Cardiac fibroblast (primary cell): ENCODE measurements at places on chromosomes 5 and 9.

GRCh38 chr9:93451849-93452709 lies 594 bp downstream of the FAM120A start:
- DNase-seq, result no peak

- DNase-seq, result peak; percentile 31
These were observed 20.8 kb downstream of the ENHO start for GRCh38 chr9:34501889-34502425.

DNA sequence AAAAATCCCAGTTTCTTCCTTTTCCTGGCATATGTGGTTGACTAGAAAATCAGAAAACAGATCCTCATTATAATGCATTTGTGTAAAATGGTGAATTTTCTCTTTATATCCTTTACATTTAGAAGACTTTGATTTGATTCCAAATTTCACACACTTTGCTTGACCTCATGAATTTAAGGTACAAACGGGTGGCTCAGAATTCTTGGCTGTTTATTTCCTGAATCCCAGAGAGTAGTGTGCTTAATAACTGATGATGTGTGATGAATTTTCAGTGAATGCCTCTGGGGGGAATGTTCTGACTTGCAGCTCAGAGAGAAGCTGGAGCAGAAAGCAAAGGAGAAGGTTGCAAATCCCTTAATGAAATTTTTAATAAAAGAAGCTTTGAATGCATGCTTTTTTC lies 126.8 kb downstream of the SPATA31D1 start:
- no peak for DNase-seq

DNA sequence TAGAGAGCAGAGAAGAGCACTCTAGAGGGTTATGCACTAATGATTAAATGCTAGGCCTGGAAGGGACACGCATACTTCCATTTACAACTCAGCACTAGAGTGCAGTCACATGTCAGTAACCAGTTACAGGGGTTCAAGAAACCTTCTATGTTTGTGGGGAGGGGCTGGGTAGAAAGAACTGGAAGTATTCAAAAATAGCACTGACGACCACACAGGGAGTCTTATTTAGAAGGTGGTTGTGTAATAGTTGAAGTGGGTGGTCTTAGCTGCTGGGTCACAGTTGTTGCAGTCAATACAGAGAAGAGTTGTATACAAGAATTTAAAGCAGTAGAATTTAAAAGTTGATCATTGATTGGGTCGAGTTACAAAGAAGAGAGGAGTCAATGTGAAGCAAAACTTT lies 15.4 kb downstream of the AOPEP start:
- DNase-seq, result no peak

DNA sequence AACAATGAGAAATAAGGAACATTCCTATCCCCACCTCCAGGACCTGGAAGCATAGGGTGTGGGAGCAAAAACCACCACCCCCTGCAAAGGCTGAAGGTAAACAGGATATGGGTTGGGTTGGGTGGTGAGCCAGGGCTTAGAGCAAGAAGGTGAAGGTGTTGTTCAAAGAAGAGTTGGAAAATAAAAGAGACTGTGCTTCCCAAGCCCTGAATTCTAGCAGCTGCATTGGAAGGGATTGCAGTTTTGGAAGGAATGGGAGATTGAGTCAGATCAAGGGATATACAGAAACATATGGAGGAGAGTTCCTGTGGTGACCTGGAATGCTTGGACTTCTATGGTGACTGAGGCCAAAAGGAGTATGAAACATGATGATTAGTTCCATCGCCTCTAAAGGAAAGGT lies 24.7 kb upstream of the MTAP start:
- peak; percentile 72 for DNase-seq

DNA sequence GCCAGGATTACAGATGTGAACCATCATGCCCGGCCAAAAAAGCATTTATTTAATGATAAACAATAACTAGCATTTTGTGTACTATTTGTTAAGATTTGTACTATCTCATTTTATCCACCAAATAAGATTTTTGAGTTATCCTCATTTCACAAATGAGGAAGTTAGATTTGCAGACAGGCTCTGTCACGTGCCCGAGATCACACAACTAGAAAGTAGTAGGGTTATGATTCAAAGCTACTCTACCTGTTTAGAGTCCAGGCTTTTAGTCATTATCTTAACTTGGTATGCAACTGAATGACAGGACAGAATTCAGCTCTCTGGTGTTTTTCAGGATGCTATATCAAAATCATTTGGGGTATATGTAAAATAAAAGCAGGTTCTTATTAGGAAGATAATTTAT lies 20.5 kb downstream of the RANBP17 start:
- DNase-seq, result no peak

- DNase-seq, result no peak
These were observed 30.2 kb downstream of the TJP2 start for GRCh38 chr9:69204326-69204725.

DNA sequence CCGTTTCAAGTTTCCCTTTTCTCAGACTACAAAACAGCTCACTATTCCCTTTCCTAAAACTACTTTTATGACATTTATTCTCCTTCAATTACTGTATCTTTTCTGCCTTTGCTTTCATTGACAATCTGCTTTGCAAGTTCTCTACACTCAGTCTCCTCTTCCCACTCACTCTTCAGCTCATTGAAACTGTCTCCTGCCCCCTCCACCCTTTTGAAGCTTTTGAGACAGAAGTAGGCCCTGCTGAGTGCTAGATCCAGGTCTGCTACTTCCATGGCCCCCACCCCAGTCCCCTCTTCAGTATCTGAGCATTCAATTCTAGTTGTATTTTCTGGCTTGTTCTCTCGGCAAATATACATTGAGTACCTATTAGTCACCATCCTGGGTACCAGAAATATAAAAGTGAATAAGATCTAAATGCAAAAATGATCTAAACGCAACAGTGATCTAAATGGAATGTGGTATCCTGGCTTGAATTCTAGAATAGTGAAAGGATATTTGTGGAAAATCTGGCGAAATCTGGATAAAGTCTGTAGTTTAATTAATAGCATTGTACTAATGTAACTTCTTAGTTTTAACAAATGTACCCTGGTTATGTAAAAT lies 58.4 kb downstream of the OR2K2 start:
- peak; percentile 63 for DNase-seq

- no peak for DNase-seq
These were observed 75.0 kb downstream of the TNC start for GRCh38 chr9:115042781-115043509.

DNA sequence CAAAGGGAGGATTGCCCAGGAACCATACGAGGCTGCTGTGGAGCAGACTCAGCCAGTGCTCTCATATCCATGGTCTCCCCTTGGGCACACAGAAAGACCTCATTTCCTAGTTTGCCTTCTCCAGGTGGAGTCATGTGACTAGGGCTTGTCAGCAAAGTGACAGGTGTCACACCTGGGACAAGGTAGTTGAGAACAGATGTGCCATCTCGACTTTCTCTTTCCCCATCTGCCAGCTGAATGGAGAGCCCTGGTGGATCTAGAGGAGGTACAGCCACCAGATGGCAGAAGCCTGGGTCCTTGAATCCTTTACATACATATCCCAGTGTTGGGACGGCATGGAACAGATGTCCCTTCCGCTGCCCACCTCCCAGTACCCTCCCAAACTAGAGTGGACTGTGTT lies 42.9 kb upstream of the ALDOB start:
- DNase-seq, result no peak

- peak; percentile 78 for DNase-seq
These were observed 48.9 kb downstream of the PDE6A start for GRCh38 chr5:149895416-149896345.

DNA sequence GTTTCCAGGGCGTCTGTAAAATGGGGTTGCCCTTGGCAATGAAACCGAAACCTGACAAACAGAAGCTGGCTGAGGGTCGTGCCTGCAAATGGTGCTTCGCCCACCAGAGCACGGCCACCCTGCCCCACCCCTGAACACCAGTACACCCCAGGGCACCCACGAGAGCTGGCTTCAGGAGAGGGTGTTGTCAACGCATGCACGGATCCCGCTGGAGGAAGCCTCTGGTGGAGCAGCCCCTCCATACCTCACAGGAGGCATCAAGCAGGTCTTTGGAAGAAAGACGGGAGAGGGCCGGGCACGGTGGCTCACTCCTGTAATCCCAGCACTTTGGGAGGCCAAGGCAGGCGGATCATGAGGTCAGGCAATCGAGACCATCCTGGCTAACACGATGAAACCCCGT lies 8.6 kb downstream of the SLC6A3 start:
- no peak for DNase-seq

DNA sequence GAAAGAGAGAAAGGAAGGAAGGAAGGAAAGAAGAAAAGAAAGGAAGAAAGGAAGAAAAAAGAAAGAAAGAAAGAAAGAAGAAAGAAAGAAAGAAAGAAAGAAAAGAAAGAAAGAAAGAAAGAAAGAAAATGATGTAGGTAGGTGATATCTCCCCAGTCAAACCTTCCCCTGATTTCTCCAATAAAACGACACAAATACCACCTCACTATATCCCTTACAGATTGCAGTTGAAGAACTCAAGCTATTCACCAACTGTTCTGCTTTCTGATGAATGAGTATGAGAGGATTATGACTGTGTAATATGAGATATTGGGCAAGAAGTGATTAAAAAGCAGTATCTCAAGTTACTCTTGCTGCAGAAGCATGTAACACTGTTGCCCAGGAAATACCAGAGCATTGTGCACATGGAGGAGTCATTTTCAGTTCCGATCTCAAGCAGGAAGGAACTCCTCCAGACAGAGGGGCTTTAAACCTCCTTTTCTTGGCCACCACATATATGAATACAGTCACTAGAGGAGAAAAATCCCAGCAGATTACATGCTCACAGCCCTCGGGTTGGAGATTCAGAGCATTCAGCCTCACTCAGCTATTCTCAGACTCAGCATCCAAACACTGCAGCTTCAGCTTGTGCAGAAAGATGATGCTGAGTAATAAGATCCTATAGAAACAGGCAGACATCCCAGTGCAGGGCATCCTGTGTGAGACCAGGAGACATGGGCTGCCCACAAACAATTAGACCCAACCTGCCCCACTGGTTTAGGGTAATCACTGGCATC lies 61.4 kb downstream of the UGCG start:
- peak; percentile 100 for DNase-seq

- DNase-seq, result no peak
These were observed 12.4 kb downstream of the MAN1B1 start for GRCh38 chr9:137099231-137099630.

- DNase-seq, result no peak
These were observed 213.2 kb downstream of the ADAMTS6 start for GRCh38 chr5:65268525-65268924.

DNA sequence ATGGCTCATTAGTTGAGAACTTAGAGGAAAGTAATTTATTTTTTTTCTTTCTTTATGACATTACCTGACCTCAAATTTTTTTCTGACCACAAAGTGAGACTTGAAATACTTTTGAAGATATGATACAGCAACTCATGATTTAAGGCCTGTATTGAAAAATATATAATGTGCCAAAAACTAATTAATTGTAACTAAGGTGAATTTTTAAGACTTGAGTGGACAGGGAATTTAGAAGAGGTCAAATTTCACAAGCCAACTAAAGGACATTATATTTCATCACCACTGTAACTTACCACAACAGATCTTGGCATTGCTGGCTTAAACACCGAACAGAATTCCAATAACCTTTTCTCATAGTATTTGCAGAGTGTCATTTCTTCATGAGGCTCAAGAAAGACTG lies 1.8 kb downstream of the CCNH start:
- peak; percentile 86 for DNase-seq

DNA sequence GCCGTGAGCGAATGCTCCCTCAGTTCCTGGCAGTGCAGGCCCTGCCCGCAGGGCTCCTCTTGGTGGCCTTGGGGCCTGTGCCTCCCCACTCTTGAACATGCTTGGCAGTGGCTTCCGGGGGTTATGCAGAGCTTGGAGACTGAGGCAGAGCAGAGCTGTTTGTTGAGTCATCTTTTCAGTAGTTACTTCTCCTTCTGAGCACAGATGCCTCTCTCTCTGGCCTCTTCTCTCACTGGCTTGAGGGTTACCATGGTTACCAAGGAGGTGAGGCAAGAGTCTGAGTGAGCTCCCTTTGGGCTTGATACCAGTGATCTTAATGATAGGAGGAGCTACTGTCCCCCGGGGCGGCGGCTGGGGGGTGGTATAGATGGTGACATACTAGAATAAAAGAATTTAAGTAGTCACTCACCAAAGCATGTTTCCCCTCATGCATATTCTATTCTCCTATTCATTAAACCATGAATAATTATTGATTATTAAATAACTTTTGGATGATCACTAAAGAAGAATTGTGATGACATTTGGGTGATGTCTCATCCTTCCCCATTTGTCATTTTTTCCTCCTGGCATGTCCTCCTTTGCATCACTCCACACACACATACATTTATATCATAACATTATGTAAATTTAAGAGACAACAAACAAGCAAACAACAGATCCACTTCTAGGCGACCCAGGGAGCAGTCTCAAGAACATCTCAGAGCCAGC lies 111.1 kb downstream of the ARHGAP26 start:
- peak; percentile 67 for DNase-seq

GRCh38 chr5:32735512-32735911 lies 24.4 kb downstream of the NPR3 start:
- no peak for DNase-seq

GRCh38 chr5:6405591-6405990 lies 27.2 kb upstream of the MED10 start:
- no peak for DNase-seq

DNA sequence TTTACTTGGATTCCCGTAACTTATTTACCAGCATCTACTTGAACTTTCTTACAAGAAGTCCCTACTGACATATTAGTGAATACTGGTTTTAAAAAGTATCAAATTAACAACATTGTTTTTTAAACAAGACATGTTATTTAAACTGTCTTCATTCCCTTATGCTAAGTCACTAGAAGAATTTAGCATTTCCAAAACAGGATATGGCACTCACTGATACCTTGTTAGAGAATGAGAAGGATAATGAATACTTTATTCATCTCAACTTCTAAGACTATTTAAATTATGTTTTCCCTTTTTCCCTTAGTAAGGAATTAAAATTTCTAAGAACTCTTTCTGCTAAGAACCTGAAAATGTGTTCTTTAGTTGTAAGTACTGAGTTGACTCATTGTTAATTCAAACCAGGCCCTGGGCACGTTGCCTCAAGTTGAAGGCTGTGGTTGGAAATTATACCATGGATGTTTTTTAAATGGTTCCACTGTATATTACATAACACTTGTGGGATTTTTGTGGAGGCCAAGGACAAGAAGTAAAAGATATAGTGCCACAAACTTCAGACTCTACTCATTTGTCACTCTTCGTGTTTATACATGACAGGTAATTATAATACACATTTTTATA lies 219.0 kb upstream of the EDIL3 start:
- peak; percentile 68 for DNase-seq

- no peak for DNase-seq
These were observed 864 bp upstream of the GRIN3A start for GRCh38 chr9:101739311-101739710.

DNA sequence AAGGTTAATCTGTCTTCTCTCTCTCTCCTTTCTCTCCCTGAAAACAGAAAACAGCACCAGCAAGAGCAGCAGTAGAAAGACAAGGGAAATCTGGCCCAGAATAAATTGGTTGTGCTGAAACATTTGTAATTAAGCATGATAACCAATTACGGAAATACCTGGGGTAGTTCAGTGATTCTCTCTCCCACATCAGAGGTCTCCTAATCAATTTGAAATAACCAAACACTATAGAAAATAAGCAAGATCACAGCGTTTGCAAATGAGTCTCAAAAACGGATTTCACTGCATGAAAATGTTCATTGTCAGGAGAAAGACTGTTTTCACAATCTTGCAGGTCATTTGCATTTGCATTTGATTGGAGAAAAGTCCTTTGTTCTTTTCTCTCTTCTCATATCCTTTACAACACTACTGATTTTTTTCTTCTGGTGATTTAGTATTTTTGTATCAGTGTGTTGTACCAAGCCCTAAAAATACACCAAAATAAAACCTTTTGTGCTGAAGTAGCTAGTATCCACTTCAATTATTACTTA lies 36.8 kb upstream of the CDH6 start:
- DNase-seq, result no peak
